Astrocyte (in vitro differentiated cells and primary cell): ENCODE measurements at places on chromosomes 1 and 21. TPM values are rescaled to one million over a fixed set of nuclear protein-coding genes. Genes with fewer than 3 reads are reported as not detected.

Gene PLCH2
- total RNA-seq = 2.0 and 2.2 TPM in 2 replicates

Gene DMBX1
- total RNA-seq = 0.07 and 0.29 TPM in 2 replicates

Gene LPAR3
- total RNA-seq = 0.70 and 0.91 TPM in 2 replicates

Gene HSD11B1
- total RNA-seq = not detected in 2 replicates

Gene CELA3B
- not detected in 2 replicates for total RNA-seq

Gene CFH
- total RNA-seq = 15.8 and 32.3 TPM in 2 replicates

Gene OR2T2
- total RNA-seq = not detected in 2 replicates

Gene CRYAA
- total RNA-seq = not detected in 2 replicates

Gene OXCT2
- 0.24 and 0.36 TPM in 2 replicates for total RNA-seq

Gene TGFBR3
- 1.0 and 2.5 TPM in 2 replicates for total RNA-seq

Gene XCL2
- not detected in 2 replicates for total RNA-seq

Gene ASCL5
- total RNA-seq = not detected in 2 replicates

Gene CSRP1
- total RNA-seq = 289 and 317 TPM in 2 replicates

Gene KCNJ9
- total RNA-seq = not detected in 2 replicates

Gene CKS1B
- total RNA-seq = 36.5 and 37.9 TPM in 2 replicates

Gene IL12RB2
- 0.11 TPM in 1 of 2 replicates, not detected in the other for total RNA-seq

Gene CFHR5
- not detected in 2 replicates for total RNA-seq
